Pulmonary artery endothelial cell (primary cell): ENCODE measurements at places on chromosomes 7 and 10.

- no peak for DNase-seq
These were observed 115.5 kb upstream of the ZMIZ1 start for GRCh38 chr10:78953113-78953798.

- no peak for DNase-seq
These were observed 10.1 kb upstream of the SEMA3A start for GRCh38 chr7:84204655-84205054.

- DNase-seq, result no peak
These were observed 4.3 kb upstream of the LAMB1 start for GRCh38 chr7:108007261-108007660.

DNA sequence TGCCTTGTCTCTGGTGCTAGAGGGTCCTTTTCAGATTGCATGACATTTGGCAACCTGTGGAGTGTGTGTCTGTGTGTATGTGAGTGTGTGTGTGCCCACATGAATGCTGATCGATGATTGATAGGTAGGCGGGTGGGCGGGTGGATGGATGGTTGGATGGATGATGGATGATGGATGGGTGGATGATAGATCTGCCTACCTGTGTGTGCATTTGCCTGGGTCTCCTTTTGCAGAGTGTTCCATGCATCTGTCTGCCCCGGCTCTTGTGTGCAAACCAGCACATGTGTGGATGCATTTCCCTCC lies 99.8 kb downstream of the RGS10 start:
- DNase-seq, result no peak

DNA sequence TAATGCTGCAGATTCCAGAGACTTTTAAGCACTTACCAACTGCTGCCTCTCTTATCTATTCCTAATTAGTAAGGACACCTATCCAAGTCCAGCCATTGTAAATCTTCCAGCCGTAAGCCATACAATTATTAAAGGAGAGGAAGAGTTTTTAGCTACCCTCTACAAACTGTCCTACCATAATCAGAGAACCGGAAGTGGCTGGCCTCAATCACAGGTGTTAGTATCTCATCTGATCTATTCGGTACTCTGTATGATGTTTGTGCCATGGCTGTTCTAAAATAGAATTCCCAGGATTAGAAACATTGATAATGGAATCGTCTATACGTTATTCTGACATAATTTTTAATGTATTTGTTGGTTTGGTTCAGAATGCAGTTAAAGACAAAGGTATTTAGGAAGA lies 102.8 kb downstream of the MICU1 start:
- DNase-seq, result no peak

DNA sequence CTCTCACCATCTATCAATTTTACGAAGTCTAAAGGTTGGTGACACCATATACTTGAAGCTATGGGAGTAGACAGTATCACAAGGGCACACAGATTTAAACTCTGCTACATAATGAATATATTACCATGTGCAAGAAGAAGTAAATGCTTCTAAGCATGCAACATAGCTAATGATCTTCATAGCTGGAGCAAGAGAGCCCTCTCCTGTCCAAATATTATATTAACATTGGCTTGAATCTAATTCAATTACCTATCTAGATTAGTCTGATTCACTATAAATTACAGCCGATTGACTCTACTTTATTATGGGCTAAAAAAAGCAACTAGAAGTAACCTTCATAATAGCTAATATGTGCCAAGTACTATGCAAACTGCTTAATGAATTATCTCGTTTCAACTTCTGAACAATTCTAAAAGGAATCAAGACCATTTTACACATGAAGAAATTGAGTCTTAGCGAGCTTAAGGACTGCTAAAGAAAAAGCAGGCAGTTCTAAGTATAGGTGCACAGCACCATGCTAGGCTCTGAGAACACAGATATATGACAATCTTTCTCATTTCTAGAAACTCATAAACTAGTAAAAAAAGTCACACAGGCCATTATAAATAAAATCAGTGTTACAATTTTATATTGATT lies 21.9 kb downstream of the FRA10AC1 start:
- DNase-seq, result no peak

GRCh38 chr7:158022601-158023000 lies 565.0 kb downstream of the PTPRN2 start:
- no peak for DNase-seq

DNA sequence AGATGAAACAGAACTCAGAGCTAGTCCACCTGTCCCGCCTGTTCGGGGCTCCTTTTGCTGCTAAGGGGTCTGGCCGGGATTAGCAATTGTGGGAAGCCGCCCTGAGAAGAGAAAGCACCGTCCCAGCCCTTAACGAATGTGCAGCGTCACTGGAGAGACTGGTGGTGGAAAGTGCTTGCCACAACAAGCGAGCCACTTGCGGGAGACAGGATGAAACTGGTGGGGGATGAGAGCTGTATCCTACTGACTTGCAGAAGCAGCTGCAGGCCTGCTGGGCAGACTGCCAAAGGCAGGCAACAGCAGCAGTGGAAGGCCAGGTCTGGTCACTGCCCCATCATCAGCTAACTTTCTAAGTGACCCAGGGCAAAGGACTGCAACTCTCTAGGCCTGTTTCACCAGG lies 95.4 kb downstream of the FAM53B start:
- DNase-seq, result peak; percentile 49

DNA sequence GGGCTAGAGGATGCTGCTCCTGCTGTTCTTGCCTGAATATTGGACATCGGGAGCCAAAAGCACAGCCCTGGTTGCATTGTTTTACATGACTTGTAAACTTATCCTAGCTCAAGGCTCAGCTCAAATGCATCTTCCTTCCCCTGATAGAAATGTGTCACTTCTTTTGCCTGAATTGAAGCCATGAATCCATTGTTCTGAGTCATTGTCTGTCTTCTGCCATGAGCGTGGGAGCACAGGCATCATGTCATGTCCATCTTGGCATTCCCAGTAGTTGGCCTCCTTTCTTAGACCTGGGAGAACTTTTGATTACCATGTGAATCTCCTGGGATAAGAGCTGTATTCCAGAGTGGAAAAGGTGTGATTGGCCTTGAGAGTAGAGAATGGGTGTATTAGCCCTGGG lies 54.1 kb upstream of the OPN4 start:
- no peak for DNase-seq

DNA sequence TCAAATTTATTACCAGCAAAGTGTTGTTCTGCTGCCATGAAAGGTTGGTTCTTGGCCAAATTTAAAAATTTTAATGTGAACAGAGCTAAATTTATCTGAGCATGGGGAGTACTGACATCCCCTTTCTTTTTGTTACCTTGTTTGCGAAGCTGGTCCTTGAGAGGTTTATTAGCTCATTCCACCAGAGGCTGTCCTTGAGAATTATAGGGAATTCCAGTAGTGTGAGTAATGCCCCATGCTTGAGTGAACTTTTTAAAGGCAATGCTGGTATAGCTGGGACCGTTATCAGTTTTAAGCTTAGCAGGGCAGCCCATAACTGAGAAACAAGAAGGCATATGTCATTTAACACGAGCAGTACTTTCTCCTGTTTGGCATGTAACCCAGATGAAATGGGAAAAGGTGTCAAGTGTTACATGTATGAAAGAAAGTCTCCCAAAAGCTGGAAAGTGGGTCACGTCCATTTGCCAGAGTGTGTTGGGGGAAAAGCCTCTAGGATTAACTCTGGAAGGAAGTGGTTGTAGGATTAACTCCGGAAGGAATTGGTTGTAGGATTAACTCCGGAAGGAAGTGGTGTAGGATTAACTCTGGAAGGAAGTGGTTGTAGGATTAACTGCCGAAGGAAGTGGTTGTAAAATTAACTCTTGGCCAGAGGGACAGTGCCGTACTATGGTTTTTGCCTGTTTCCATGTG lies 37.3 kb upstream of the AKR1C2 start:
- DNase-seq, result no peak

DNA sequence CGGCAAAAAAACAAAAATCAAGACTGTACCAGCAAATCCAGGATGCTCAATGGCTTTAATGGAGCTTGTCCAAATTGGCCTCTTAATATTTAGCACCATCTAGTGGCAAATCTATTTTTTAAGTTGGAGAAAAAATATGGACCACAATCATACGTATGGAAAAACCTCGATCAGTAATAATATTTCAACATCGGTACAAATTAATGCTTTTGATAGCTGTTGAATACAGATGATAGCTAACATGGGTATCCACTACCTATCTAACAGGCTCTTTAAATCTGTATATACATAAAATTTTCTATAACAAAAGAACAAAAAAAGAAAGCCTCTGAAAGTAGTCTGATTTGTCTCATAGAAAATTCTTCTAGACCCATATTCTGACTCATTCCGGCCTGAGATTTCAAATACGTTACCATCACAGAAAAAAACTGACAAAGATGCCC lies 29.2 kb downstream of the COA1 start:
- peak; percentile 10 for DNase-seq

DNA sequence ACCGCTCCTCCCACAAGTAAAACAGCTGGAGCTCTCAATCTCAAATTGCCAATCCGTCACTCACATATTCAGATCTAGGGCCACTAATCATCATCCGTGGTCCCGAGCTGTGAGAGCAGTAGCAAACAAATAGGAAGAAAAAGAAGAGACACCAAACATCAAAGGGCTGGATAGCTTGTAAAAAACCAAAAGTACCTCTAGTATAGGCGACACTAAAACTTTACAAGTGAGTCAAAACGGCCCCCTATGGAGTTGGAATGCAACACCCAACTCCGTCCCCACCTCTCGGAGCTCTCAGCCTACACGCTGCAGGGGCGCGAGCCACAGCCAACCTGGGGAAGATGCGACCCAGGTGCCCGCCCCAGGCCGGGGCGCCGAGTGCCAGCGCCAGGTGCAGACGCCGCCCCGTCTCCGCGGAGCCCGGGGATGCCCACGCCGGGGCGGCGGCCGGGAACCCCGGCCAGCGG lies 581 bp downstream of the FAM3C start:
- no peak for DNase-seq

- no peak for DNase-seq
These were observed 7.1 kb upstream of the KCNIP2 start for GRCh38 chr10:101850749-101851148.

- no peak for DNase-seq
These were observed 220.4 kb downstream of the DOCK4 start for GRCh38 chr7:111985798-111986197.

DNA sequence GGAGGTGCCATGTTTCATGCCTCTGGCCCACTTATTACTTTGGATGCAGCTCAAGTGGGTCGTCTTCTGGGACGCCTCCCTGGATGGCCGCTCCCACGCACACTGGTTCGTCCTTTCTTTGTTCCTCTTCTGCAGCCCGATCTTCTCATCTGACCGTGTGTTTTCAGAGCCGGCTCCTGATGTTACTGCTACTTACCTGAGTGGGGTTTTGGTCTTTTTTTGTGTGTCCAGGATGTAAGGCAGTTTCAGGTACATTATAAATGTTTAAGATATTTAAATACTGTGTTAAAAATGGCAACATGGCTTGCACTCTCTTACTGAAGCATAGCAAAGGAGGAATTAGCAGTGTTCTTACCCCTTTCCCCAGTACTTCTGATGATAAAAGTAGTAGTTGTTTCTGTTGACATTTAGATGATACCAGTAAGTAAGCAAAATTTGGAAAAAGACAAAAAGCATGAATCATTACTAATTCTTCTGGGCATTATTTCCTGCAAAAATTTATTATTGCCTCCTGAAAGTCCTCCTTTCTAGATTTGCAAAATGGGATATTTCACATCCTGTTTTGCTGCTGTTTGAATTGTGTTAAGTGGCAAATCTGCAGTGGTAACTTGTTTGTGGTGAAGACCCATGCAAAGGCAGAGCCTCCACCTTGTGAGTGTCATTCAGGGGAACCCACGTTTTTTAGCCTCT lies 59.4 kb downstream of the SHH start:
- no peak for DNase-seq

DNA sequence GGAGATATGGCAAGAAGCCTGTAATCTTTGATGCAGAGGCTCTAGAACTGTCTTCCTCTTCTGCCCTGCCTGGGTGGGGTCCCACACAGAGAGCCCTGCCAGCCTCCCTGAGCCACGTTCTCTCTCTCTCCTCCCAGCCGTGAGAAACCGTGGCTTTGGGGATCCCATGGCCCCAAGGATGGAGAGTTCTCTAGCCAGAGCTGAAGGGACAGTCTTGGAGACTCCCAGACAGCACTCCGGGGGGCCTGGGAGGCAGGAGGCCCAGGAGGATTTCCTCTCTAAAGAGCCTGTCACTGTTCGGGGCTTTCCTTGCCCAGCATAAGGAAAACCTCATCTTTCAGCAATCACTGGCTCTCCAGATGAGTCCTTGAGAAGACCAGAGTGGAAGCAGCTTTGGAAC lies 227.1 kb downstream of the ARHGAP12 start:
- DNase-seq, result no peak

DNA sequence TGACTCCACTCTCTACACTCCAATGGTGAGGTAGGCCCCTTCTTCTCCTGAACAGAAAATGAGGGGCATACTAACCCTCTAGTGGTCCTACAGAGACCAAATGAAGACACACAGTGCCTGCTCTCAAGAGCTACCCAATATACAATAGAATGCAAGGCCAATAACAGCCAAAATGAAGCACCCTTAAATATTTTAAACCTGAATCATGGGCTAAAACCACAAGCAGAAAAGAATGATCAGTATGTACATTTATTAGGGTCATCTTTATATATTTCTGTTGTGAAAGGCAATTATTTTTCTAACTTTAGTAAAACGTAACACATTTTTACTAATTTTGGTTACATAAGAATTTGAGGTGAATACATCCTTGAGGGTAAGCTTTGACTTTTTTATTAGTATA lies 49.9 kb upstream of the COL1A2 start:
- no peak for DNase-seq

DNA sequence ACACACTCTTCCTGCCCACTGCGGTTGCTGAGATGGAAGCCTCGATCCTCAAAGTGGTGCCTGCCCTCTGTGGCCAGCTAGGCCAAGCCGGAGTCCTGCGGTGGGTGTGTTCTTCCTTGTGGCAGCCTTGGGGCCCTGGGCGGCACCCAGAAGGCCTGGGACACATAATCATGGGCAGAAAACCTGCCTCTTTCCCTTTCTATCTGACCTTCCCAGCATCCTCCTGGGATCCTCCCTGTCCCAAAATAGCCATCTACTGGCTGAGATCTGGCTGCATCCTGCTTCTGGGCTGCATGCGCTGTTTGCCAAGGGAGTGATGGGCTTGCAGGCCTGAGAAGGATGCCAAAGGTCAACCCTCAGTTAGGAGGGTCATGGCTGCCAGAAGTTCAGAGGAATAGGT lies 23.9 kb downstream of the COL13A1 start:
- DNase-seq, result no peak

DNA sequence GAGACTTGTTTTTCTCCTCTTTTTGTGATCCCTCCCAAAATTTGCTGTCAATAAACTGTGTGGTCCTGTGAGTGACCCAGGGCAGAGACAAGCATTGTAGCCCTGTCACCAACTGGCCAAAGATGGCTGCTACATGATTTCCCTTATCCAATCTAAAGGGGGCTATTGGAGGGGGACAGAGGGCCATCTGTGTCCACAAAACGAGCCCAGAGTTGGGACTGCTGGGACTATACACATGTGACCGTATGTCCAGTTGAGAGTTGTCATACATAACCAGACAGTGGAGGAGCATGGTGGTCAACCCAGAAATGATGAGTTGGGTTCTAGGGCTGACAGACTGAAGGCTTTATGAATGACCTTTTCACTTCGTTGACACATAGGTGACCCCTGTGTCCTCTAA lies 55.3 kb upstream of the SDK1 start:
- no peak for DNase-seq

GRCh38 chr7:74501298-74501697 lies 47.6 kb downstream of the GTF2IRD1 start:
- DNase-seq, result no peak
